ENCODE measurements at places on chromosomes 6 and 20. TPM values are rescaled to one million over a fixed set of nuclear protein-coding genes. Genes with fewer than 3 reads are reported as not detected.
A peak's percentile ranks its signal among the peaks of the same experiment; 100 is the strongest.

GRCh38 chr20:46814366-46815232 is 80.0 kb upstream of the EYA2 start:
- peak; percentile 47 for DNase-seq

- DNase-seq: no peak
Measured at GRCh38 chr6:159639721-159640120, 53.3 kb downstream of the SOD2 start.

DNA sequence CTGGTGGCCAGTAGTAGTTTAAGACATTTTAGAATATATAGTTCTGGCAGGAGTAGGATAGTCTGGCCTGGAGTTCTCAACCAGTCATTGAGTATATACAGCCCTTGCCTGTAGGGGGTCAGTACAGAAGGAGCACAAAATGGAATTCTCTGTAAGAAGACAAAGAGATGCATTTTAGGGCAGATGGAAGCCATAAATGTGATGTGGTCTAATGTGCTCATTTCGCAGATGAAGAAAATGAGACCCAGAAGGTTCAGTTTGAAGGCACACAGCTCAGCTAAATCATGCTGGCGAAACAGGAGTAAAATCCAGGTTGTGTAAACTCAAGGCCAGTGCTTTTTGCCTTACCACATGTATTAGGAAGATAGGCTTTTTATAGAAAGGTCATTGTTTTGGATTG is 29.6 kb downstream of the QKI start:
- DNase-seq: no peak

DNA sequence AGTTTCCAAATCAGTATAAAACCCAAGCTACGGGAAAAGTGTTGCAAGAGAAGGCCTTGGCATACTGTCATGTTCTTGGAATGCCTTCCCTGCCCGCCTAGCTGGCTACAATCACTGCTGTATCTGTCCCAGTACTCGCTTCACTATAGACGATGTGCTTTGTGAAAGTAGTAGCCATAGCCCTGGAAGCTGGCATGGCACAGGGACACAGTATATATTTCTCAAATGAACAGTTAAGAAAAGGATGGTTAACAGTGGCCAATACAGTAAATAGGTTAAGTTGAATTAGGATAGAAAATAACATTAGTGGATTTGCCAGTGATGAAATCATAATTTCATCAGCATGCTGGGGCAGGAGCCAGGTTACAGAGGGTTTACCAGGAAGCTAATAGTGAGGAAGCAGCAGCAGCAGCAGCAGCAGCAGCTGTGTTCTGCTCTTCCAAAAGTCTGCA is 499.3 kb downstream of the CDKAL1 start:
- DNase-seq: peak; percentile 68

DNA sequence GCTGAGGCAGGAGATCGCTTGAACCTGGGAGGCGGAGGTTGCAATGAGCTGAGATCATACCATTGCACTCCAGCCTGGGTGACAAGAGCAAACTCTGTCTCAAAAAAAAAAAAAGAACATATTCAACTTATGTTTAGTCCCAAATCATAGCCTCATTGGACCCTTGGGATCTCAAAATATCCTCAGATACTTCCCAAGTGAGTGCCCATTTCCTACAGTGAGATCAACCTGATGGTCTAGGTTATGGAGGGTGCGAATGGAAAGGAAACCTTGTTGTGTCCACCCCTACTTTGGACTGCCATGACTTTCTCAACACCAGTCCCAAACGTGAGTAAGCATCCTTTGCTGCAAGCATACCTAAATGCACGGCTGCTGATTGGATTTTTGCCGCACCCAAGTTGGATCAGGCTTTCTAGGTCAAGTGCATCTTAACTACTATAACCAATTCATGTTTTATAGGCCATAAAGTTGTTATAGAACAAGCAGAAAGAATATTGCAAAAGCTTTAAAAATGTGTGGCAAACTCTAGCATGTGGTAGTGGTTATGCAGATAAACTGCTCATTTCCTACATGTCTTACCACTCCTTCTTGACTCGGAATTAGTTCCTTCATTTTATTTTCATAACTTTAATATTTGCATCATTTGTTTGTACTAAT is 131.2 kb downstream of the PLEKHG1 start:
- no peak for DNase-seq

DNA sequence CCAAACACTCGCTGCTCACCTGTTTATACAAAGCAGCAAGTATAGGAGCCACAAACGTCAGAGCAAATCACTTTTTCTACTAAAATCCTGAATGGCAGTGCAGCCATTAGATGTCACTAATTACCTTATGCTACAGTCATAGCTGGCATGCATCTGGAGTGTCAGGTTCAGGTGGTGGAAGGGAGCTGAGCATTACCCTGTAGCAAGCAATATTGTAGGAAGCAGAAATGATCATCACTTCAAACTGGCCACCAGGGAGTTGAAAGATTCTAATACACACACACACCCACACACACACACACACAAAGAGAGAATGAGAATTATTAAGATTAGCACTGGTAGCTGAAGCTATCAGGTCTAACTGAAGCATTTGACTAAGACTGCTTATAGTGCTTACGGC is 75.8 kb downstream of the EFHC1 start:
- DNase-seq: no peak

- DNase-seq: no peak
Measured at GRCh38 chr6:209432-210103, 82.7 kb upstream of the DUSP22 start.

DNA sequence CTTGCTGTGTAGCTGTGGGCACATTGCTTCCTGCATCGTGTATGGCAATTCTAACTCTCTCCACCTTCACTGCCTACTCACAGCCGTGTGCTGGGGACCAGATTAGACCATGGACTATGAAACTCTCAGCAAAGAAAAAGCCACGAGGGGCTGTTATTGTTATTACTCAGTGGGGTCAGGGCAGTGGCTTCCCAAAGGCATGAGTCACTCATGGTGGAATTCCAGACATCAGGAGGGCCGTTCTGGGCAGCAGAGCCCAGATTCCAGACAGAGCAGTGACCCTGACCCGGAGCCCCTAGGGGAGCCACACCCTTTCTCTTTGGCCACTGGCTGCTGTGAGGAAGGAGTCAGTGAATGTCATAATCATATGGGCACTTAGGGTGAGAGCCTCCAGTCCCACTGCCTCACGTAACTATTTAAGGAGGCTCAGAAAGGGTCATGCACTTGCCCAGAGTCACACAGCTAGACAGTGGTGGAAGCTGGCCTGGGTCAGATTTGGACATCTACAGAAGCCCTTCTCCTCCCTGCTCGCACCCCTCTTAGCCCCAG is 22.2 kb upstream of the CCN5 start:
- DNase-seq: peak; percentile 74

DNA sequence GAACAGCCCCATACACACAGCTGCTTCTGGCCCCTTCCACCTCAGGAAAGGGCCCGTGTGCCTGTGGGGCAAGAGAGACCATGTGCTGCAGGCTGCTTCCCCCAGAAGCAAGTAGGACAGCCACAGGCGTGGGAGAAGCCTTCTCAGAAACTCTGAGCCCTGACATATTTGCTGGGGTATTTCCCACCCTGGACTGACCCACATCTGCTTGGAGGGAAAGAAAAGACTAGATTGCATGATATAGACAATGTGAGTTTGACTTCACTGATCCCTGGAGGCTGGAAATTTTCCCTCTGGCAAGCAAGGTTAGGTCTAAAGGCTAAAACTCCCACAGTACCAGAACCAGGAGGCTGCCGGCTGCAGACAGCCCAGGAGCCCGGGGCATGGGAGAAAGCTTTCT is 213.3 kb upstream of the SSTR4 start:
- DNase-seq: no peak

- DNase-seq: no peak
Measured at GRCh38 chr6:134546962-134547645, 229.2 kb upstream of the SGK1 start.

- no peak for DNase-seq
Measured at GRCh38 chr6:39314273-39314795, at the start of gene KCNK17. KCNK17 (minus strand) TSS chr6:39314419; CDS start chr6:39314320, 99 bp downstream.

DNA sequence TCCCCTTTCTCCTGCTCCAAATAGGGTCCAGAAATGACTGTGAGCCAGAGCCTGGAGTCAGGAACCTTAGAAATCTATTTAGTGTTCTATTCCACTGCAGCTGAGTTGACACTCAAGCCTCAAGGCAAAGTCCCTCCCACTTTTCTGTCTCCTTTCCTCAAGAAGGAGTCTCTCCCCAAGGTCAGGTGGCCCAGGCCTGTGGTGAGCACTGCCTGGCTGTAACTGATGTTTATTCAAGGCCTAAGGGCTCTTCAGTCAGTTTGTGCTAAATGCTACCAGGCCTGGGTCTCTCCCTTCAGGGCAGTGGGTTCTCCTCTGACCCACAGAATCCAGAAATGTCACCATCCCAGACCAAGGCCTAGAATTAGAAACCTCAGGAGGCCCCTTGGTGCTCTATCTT is 1042.9 kb upstream of the EPHA7 start:
- DNase-seq: no peak

GRCh38 chr6:43096451-43097097 is 20.5 kb downstream of the PTK7 start:
- peak; percentile 69 for DNase-seq

The LRRC73 gene
- not detected for total RNA-seq

The ENPP4 gene
- total RNA-seq: 5.1 TPM

The GABBR1 gene
- total RNA-seq: 32.0 TPM

The CGA gene
- 8.2 TPM for total RNA-seq

The TRPC4AP gene
- total RNA-seq: 49.4 TPM

The CLVS2 gene
- total RNA-seq: 4.1 TPM

The HSPA1B gene
- 37.3 TPM for total RNA-seq
